ENCODE measurements at places on chromosomes 11 and 22.

GRCh38 chr22:29205594-29206371, at the start of gene EMID1:
TSS of gene EMID1 (plus strand) at chr22:29205896. CDS start at chr22:29206039, 143 bp downstream.
- DNase-seq: no peak

DNA sequence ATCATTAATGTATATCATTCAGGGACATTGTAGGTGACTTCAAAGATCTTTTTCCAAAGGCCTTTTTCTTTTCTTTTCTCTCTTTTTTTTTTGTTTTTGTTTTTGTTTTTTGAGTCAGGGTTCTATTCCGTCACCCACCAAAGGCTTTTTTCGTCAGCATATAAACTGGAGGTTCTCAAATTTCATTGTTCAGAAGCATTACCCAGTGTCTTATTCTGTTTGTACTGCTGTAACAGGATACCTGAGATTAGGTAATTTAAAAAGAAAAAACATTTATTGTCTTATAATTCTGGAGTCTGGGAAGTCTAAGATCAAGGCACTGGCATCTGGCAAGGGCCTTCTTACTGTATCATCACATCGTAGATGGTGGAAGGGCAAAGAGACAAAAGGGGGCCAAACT, 6.4 kb upstream of the SYT9 start:
- no peak for DNase-seq

GRCh38 chr11:76803023-76803422, 19.9 kb downstream of the TSKU start:
- DNase-seq: no peak

GRCh38 chr22:31046539-31047226, 34.4 kb upstream of the SMTN start:
- DNase-seq: no peak

DNA sequence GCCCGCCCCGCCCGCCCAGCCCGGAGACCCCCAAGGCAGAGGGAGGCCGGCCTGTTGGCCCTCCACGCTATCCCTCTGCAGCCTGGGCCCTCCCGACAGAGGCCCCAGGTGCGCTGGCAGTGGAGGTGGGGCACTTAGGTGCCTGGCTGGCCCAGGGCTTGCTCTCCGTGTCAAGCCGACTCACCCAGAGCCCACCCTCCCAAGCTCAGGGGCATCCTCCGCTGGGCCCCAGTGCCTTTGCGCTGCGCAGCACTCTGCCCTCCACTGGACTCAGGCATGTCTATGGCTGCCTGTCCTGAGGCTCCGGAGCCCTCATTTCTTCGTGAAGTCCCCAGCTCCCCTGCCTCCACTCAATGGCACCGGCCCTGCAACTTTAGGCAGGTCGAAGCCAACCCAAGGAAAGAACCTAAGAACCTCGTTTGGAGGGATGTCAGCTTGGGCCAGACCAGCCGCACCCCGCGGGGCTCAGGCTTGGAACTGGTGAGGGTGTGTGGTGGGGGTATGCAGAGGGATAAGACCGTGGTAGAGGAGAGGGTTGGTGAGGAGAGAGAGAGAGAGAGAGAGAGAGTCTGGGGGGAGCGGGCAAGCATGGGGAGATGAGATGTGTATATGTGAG, 6.1 kb downstream of the SMIM45 start:
- DNase-seq: no peak

Measured in skeletal muscle cell (primary cell).